ENCODE measurements at places on chromosomes 13 and 19. TPM values are rescaled to one million over a fixed set of nuclear protein-coding genes. Genes with fewer than 3 reads are reported as not detected.

The ZNF497 gene
- total RNA-seq, result 1.6 TPM

The AKAP8 gene
- 48.2 TPM for total RNA-seq

The SRRM5 gene
- total RNA-seq, result 0.54 TPM

The CD37 gene
- total RNA-seq, result 137 TPM

The CPB2 gene
- total RNA-seq, result not detected

The LRP3 gene
- total RNA-seq, result 0.31 TPM

The PLEKHF1 gene
- 31.7 TPM for total RNA-seq

The CPT1C gene
- total RNA-seq, result 1.0 TPM

Measured in activated CD8-positive, alpha-beta T cell treated with anti-CD3 and anti-CD28 coated beads for 36 hours (primary cell).